ENCODE measurements at places on chromosomes 7 and 10. TPM values are rescaled to one million over a fixed set of nuclear protein-coding genes. Genes with fewer than 3 reads are reported as not detected.

OPN4 gene
- total RNA-seq, result not detected

ANKRD22 gene
- not detected for total RNA-seq

DNA sequence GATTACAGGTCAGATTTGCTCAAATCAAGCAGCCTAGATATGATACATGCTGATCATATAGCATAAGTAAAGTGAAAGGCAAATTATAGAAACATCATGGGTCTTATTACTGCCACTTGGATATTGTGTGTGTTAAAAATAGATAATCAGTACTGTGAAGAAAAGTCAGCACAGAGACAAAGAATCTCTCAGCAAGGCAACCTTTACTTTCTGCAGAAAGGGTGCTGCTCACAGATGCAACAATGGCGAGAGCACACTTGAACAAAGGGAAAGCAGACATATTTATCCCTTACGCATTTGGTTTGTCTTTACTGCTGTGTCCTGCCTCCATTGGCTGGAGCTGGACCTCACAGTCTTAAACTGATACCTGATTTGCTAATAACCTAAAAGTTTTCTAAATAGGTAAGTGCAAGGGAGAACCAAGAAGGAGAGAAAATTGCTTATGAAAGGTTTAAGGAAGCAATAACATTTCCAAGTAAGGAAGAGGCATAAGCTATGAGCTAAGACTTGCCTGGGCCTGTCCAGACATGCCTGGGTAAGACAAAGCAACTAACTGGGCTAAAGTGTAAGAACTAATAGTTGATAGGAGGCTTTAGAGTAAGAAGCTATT lies 1310.8 kb upstream of the LRRTM3 start:
- H3K36me3 ChIP-seq, result no peaks in the 10 kb centered on the region
- no peaks in the 10 kb centered on the region for H3K27me3 ChIP-seq
- H3K4me1 ChIP-seq, result no peaks in the 10 kb centered on the region
- no peak overlapping the region for H3K4me3 ChIP-seq
- DNase-seq, result no peak

- no peaks in the 10 kb centered on the region for H3K27me3 ChIP-seq
- no peaks in the 10 kb centered on the region for H3K36me3 ChIP-seq
- no peak overlapping the region for H3K27ac ChIP-seq
- H3K4me1 ChIP-seq, result no peaks in the 10 kb centered on the region
Measured at GRCh38 chr10:34526186-34526585, 288.9 kb downstream of the PARD3 start.

DNA sequence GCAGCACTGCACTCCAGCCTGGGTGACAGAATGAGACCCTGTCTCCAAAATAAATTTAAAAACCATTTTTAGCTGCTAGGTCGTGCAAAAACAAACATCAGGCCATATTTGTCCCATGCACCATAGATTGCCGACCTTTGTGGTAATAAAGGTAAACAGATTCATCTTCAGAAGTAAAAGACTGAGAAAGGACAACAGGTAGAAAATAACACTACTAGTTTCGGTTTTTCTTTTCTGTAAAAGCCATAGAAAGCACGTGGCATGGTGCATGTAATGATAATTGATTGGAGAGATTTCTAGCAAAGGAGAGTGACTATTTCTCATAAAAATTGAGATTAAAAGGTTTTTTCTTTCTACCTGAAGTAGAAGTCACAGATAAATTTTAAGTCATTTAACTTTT lies 93.9 kb downstream of the DNAH11 start:
- no peaks in the 10 kb centered on the region for H3K36me3 ChIP-seq
- DNase-seq, result no peak
- H3K27ac ChIP-seq, result no peak overlapping the region
- H3K4me3 ChIP-seq, result no peak overlapping the region
- peaks cover 6% of the 10 kb centered on the region for H3K27me3 ChIP-seq

- no peaks in the 10 kb centered on the region for H3K27me3 ChIP-seq
- H3K4me3 ChIP-seq, result no peak overlapping the region
- H3K27ac ChIP-seq, result no peak overlapping the region
- no peaks in the 10 kb centered on the region for H3K4me1 ChIP-seq
- no peak for DNase-seq
Measured at GRCh38 chr10:56836659-56837058, 475.6 kb upstream of the ZWINT start.

SYT15B gene
- not detected for total RNA-seq

- peaks cover 6% of the 10 kb centered on the region for H3K27me3 ChIP-seq
- H3K4me1 ChIP-seq, result peaks cover 10% of the 10 kb centered on the region
- no peaks in the 10 kb centered on the region for H3K36me3 ChIP-seq
- H3K4me3 ChIP-seq, result no peak overlapping the region
- no peak for DNase-seq
Measured at GRCh38 chr7:23295401-23295697, 3.8 kb upstream of the MALSU1 start.

DNA sequence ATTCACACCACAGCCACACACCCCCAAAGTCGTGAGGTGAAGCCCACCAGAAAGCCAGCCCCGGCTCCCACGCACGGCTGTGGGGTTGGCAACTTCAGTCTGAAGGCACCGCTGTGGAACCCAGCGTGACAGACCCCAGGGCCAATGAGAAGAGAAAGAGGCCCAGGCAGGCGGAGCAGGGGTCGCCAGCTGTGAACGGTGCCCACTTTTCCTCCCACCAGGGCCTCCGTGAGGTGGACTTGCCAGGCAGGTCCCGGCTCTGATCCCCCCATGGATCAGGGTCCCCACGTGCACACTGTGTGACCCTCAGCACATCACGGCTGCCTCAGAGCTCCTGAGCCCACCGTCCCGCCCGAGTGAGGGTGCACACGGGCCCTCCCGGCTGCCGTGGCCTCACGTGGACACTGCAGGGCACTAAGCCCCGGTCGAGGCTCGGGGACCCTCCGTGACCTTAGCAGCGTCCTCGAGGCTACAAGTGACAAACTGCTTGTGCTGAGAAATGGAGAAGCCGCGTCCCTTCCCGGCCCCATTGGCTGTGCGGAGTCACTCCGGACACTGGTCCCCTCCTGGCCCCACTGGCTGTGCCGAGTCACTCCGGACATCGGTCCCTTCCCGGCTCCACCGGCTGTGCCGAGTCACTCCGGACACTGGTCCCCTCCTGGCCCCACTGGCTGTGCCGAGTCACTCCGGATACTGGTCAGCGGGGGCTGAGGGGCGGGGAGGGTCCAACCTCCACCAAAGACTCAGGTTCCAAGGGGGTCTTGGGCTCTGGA lies 72.4 kb upstream of the PDGFA start:
- H3K4me1 ChIP-seq, result peaks cover 12% of the 10 kb centered on the region
- no peaks in the 10 kb centered on the region for H3K27me3 ChIP-seq
- no peaks in the 10 kb centered on the region for H3K36me3 ChIP-seq
- no peak overlapping the region for H3K4me3 ChIP-seq
- DNase-seq, result no peak

TMEM176B gene
- 0.25 TPM for total RNA-seq

GRCh38 chr7:91383053-91383904 lies 119.0 kb downstream of the FZD1 start:
- no peak overlapping the region for H3K27ac ChIP-seq
- no peak overlapping the region for H3K4me3 ChIP-seq
- H3K4me1 ChIP-seq, result no peaks in the 10 kb centered on the region

GRCh38 chr7:91191771-91192170 lies 72.5 kb upstream of the FZD1 start:
- no peak overlapping the region for H3K4me3 ChIP-seq
- H3K27ac ChIP-seq, result no peak overlapping the region
- H3K27me3 ChIP-seq, result no peaks in the 10 kb centered on the region
- no peaks in the 10 kb centered on the region for H3K4me1 ChIP-seq

DNA sequence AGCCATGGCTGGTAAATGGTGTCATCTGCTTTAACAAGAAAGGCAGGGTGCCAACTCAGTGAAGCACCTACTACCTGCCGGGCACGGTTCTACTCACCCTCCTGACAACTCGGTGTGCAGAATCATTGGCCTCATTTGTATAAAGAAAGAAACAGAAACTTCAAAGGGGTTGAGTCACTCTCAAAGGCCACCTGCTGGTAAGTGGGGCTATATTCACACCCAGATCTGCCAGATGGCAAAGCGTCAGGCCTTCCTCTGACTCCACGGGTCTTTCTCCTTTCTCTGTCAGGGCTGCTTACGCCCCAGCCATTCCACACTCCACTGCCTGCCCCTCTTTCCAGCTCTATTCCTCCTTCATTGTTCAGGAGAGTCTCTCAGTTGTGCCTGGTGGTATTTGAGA lies 309.2 kb downstream of the GFRA1 start:
- no peak overlapping the region for H3K4me3 ChIP-seq
- H3K4me1 ChIP-seq, result no peaks in the 10 kb centered on the region

GDF10 gene
- total RNA-seq, result not detected

DNA sequence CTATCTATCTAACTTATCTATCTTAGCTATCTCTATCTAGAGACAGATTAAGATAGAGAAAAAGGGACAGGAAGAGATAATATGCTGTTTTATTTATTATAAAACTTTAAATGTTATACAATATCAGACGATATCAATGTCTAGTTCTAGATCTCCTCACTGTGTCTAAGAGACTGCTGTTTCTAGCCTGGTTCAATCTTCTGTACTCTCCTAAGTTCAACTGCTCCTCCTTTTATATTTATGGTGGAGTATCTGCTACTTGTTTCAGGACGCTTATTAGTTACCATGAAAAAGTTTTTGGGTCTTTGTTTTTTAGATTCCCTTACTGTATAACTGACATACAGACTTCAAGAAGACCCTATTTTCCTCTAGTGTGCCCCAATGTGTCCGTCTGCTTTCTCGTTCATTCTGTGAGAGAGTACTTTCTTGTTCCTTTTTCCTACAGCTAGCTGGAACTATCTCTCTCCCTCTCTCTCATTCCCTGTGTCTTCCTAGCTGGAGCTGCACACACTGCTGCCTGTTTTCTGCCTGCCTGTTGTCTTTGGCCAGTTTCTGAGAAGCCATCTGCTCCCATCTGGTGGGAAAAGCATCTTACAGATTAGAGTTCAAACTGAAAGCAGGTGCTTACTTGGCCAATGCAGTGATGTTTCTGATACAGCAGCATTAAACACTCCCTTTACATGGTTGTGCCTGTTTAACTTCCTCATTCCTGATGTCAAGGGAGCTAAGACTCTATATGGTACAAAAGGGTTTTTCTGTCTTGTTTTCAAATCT lies 49.4 kb upstream of the ARL4A start:
- H3K4me3 ChIP-seq, result peak overlapping the region; percentile 50
- H3K27ac ChIP-seq, result peak overlapping the region; percentile 50
- H3K36me3 ChIP-seq, result no peaks in the 10 kb centered on the region
- DNase-seq, result peak; percentile 62

All from B cell (primary cell).